ENCODE measurements at places on chromosomes 16 and 17.

- peaks cover 13% of the 10 kb centered on the region for H3K36me3 ChIP-seq
- no peak overlapping the region for H3K27ac ChIP-seq
- DNase-seq, result no peak
- H3K4me1 ChIP-seq, result peaks cover 7% of the 10 kb centered on the region
- H3K27me3 ChIP-seq, result no peaks in the 10 kb centered on the region
- no peak overlapping the region for H3K4me3 ChIP-seq
Measured at GRCh38 chr16:262121-262745, 13.5 kb downstream of the RGS11 start.

GRCh38 chr17:39867084-39867879 lies 720 bp upstream of the ZPBP2 start:
- no peak overlapping the region for H3K4me3 ChIP-seq
- H3K36me3 ChIP-seq, result no peaks in the 10 kb centered on the region
- no peaks in the 10 kb centered on the region for H3K4me1 ChIP-seq
- no peak overlapping the region for H3K27ac ChIP-seq
- DNase-seq, result no peak

GRCh38 chr16:76932541-76933211 lies 258.3 kb upstream of the MON1B start:
- no peak overlapping the region for H3K4me3 ChIP-seq
- DNase-seq, result no peak
- no peaks in the 10 kb centered on the region for H3K4me1 ChIP-seq
- no peak overlapping the region for H3K27ac ChIP-seq

DNA sequence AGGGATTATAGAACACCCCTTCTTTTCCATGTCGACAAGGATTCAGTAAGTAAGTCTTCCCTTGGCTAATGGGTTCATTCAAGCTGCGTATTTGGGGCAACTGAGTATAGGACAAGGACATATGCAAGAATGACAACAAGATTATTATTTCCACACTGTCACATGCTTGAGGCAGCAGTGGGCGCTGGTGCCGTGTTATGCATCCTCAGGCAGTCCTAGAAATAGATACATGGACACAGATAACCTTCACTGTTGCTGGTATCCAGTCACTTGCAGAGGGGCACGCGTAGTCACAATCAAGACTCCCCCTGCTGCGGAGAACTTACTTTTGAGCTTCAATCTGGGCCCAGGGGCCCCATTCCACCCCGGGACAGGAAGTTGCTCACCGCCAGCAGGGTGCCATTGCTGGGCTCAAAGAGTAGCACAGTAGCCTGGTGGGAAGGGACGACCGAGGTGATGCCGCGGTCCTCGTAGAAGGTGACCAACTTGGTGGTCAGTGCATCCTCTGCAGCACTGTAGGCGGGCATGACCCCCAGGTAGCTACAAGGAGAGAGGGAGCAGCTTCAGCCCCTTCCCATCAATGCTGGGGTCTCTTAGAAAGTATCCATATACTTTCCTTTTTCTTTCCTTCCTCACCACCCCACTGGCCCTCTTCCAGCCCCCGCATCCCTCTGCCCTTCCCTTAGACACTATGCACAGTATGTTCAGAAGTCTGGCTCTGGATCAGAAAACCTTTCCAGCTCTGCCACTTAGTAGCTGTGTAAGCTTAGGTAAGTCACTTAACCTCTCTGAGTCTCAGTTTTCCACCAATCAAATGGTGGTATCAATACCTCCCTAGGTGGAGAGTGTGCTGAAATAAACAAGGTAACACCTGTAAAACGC lies 804 bp downstream of the CRYM start:
- no peaks in the 10 kb centered on the region for H3K27me3 ChIP-seq
- H3K27ac ChIP-seq, result no peak overlapping the region
- H3K4me3 ChIP-seq, result no peak overlapping the region
